ENCODE measurements at places on chromosomes 7 and 10.

GRCh38 chr7:78955329-78955728 lies 498.1 kb downstream of the MAGI2 start:
- DNase-seq: no peak

GRCh38 chr7:38685851-38686250 lies 54.7 kb upstream of the AMPH start:
- no peak for DNase-seq

DNA sequence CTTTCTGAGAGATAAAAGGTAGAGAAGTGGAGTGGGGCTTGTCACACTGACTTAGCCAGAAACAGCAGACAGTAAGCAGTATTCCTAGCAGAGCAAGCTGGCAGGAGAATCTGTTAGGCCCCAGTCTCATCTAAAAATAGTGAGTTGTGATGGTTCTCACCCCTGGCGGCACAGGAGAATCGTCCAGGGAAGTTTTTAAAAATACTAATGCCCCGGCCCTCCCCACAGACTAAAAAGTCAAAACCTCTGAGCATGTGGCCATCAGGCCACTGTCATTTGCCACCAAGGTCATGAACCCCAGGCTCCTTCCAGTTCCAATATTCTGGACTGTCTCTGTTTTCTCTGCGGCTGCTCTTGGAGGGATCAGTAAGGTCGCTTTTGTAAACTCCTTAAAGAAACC lies 34.0 kb downstream of the LYZL1 start:
- DNase-seq: no peak

DNA sequence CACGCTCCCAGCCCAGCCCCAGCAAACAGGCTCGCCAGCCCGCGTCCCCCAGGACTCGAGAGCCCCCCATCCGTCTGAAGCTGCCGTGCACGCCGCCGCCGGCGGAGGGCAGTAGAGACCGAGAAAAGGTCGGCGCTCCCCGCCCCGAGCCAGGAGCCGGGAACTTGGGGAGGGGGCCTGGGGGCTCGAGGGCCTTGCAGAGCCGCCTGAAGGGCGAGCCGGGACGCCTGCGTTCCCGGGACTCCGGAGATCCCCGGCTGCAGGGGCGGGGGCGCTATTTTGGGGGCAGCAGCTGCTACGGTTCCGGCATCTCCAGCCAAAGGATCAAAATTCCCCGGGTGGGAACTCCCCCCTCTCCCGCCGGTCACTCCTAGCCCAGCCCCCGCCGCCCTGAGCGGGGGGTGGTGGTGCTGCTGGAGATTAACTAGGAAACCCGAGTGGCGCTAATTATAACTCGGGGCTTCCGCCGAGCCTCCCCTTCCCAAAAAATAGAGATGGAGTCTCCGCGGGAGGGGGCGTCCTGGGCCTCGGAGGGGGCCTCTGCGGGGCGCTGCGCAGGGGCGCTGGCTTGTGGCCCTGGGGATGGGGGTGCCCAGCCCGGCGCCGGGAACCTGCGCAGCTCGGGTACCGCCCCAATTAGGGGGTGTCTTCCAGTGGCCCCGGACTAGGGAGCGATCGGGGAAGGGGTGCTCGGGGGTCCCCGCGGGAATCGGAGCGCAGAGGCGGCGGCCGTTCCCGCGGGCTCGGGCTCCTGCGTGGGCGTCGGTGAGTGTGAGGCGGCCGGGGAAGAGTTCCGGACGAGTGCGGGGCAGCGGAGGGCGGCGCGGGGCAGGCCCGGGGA lies 608 bp downstream of the ACHE start:
- DNase-seq: peak; percentile 50

GRCh38 chr10:70147259-70147625 lies 742 bp upstream of the TYSND1 start:
- DNase-seq: no peak

DNA sequence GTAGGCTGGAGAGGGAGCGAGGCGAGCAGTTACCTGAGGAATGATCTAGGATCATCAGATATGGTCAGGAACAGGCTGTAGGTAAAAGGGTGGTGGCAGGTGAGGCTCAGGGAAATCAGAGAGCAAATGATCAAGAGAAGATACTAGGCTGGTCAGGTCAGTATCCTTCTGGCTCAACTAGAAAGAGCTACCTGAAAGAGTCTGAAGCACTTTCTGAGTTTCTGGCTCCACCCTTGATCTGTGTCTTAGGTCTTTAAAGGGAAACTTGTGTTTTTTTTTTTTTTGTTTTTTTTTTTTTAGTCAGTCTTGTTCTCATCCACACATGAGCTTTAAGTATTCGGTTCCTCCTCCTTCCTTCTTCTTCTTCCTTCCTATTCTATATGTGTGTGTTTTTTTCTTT lies 10.5 kb downstream of the ADAM22 start:
- no peak for DNase-seq

DNA sequence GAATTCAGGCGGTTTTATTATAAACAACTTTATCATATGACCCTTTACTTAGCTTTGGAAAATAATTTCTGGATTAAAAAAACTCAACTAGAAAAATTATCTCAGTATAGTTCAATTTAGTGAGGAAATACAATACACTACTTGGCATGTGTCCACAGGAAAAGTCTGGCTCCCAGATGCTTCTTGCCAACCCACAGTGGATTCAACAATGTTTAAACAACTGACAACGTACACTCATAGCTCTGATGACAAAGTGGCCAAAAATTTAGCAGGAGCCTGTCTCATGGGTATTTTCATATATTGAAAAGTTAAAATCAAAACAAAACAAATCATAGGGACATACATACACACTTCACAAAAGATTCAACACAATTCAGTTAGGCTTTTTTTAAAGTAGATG lies 158.8 kb downstream of the SKAP2 start:
- DNase-seq: no peak

GRCh38 chr7:44136731-44137130 lies 4.4 kb downstream of the MYL7 start:
- no peak for DNase-seq

DNA sequence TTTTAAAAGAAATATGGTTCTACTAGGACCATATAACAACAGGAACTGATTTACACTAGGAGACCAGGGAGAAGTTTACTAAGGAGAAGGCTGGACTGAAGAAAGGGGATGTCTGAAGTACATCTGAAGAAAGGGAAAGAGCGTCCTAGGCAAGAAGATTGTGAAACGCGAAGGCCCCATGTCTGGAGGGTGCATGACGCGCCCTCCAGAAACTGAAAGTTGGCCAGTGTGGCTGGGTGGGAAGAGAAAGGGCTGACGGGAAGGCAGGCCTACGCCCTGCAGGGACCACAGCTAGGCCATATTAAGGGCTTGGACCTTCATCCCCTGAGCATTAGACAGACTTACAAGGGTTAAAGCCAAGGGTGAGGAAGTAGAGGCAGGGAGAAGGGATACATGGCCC lies 158.0 kb downstream of the TRIL start:
- DNase-seq: no peak

DNA sequence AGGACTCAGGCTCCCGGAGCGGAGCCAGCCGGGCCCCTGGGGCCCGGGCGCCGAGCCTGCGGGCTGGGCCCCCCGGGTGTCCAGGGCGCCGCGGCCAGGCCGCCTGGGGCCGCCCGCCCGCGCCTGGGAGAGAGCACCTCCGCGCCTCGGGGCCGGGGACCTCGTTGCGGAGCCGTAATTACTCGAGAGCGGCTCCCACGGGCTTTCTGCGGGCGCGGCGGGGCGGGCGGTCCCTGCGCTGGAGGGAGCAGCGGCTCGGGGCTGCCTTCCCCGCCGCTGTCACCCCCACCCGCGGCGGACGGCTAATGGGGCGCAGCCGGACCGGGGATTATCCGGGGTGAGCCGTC lies 1.5 kb downstream of the GNB2 start:
- no peak for DNase-seq

DNA sequence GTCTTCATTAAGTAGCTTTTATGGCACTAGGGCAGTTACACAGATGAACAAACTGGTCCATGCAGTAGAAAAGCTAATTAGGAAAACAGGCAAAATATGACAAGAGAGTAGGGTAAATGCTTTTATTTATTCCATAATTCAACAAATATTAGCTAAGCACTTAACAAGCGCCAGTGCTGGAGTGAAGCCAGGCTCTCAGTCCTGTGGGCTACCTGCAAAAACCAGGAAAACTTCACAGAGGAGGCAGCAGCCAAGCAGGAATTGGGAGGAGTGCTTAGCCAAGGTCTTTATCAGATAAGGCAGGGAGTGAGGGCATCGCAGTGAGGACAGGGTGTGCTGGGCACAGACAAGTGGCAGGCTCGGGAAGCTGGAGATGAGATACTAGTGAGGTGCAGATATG lies 4.9 kb upstream of the KAT6B start:
- no peak for DNase-seq

DNA sequence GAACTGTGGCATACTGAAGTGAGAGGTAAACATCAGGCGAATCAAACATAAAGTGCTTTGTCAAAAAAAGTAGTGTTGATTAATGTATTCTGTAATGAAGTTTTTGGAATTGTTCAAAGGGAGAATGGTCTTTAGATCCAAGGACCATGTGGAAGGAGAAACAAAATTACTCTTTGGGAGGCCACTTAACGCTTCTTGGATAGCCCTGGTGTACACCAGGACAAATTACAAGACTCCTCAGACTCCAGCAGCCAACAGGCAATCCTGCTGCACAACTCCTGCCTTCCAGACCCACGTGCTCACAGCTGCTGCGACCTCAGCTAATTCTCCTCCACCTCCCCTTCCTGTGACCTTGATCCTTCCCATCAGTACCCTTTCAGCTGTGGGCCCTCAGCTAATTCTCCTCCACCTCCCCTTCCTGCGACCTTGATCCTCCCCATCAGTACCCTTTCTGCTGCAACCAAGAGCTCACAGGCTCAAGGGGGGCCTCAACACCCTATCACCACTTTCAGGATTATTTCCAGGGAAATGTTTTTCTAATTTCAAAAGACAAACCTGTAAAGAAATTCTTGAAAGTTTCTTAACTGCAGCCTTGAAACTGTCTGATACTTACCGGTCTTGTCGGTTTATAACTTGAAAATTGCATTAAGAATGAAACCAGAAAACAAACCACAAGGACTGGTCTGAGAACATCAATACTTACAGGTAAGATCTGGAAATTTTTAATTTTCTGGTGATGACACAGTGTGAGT lies 29.7 kb upstream of the DDC start:
- no peak for DNase-seq

DNA sequence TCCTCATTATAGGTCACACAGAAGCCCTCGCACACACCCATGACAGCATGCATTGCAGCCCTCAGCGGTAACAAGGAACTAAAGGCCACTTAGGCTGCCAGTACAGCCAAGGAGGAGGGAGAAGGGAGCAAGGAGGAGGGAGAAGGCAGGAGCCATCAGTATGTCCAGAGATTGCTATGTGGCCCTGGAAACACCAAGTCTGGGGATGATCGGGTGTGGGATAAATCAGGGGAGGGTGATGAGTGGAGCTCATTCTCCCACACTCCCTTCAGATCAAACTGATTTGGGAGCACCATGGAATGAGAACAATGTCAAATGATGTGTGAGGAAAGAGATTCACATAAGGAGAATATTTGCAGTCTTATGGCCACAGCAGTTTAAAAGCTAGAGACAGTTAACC lies 350.9 kb downstream of the TNS3 start:
- DNase-seq: no peak

DNA sequence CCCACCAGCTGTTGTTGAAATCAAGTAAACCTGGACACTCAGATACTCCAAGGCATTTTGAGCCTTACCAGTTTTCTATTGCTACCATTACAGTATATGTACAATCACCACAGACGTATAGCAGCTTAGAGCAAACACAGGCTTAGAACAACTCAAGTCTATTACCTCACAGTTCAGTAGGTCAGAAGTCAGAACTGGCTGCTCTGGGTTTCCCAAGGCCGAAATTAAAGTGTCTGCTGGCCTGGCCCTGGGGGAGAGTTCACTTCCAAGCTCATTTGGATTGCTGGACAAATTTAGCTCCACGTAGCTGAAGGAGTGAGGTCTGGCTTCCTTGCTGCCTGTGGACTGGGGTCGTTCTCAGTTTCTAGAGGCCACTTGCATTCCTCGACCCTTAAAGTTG lies 260.1 kb upstream of the LRRN3 start:
- DNase-seq: no peak

DNA sequence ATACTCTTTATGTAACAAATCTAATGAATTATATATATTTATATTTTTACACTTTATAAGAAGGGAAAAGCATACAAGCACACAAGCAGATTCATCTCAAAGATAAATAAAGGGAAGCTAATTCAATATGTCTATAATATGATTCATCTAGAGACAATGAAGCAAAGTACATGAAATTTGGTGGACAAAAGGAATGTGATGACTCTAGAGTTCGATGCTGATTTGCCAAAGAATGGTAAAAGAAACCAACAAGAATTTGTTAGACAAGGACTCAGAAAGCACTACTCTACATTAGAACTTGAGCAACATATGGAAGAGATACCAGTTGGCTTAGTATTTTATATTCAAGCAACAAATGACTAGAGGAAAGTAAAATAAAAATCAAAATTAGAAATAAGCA lies 536.5 kb upstream of the TEX47 start:
- no peak for DNase-seq

GRCh38 chr7:117941138-117941810 lies 68.0 kb upstream of the CTTNBP2 start:
- no peak for DNase-seq

DNA sequence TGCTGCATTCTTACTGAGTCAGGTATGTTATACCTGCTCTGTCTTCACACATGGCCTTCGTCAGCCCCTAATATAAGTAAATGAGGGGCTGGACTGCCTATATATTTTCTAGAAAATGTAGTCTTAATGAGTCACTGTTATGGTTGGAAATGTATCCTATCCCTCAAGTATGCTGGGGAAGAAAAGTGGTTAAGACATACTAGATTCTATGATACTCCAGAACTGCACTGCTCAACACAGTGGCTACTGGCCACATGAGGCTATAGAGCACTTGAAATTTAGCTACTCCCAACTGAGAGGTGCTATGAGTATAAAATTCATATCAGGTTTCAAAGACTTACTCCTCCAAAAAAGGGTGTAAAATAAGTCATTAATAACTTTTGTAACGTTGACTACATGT lies 104.3 kb upstream of the STEAP1B start:
- no peak for DNase-seq

DNA sequence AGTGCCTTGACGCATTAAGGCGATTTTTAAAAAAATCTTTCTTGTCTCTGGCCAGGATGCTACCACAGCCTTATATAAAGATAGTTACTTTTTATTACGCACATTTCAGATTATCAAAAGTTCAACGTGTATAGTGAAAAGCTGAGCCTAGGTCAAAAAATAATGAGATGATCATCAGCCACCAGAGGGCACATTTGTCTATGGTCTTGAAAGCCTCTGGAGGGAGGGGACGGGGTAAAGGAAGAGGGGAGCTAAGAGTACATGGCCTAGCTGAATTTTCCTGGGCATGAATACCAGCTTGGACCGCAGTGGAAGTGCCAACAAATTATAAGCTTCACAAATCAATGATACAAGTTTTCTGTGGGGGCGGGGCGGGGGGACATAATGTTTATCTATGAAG lies 285.9 kb upstream of the SMIM30 start:
- no peak for DNase-seq
